OCI-LY7 (cell line): ENCODE measurements at places on chromosomes 6 and 20. TPM values are rescaled to one million over a fixed set of nuclear protein-coding genes. Genes with fewer than 3 reads are reported as not detected.

FAM209B gene
- total RNA-seq: not detected in 2 replicates

BACH2 gene
- 163 and 265 TPM in 2 replicates for total RNA-seq

ADGRG6 gene
- not detected in 2 replicates for total RNA-seq

FAM217A gene
- total RNA-seq: not detected in 2 replicates

DNA sequence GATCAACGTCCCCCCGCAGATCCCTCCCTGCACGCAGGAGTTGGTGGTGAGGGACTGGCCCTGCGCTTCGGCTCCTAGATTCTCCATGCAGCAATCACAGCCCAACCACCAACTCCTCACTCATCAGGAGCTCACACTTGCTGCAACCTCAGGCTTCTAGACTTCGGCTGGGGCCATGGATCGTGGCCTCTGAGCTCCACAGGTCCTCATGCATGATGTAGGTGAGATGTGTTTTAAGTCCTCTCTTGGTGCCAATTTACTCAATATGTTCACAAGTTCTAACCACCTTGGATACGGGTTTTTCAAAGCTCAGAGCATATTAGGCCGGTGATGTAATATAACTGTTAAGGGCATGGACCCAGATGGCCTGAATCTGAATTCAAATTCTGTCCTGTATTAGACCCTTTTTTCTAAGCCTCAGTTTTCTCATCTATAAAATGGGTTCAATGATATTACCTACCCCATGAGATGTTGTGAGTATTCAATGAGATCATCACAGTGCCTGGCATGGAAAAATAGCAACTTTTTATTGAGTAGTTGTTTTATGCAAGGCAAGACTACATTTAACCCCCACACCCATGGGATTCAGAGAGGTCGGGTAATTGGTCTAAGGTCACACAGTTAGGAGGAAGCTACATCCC is 31.0 kb downstream of the SUN5 start:
- DNase-seq: no peak

GRCh38 chr6:107999341-107999740 is 41.3 kb upstream of the SEC63 start:
- DNase-seq: no peak

- DNase-seq: no peak
Observed at GRCh38 chr20:52783769-52784168, 188.4 kb upstream of the TSHZ2 start.

DNA sequence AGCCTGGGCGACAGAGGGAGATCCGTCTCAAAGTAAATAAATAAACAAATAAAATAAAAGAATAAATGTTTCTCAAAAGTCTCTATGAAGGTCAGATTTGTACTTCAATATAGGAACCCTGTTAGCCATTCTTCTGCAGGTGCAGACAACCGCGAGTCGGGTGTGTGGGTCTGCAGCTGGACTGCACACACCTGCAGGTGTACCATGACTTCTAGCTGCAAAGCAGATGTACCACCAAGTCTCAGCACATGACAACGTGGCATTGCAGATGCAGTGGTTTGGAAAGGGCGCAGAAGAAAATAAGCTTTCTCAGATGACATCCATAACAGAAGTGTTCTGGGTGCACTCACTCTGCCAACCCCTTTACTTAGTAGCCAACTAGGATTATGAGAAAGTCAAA is 239.7 kb downstream of the ATXN1 start:
- DNase-seq: peak; percentile 7

GRCh38 chr6:169963581-169964297 is 212.3 kb downstream of the ERMARD start:
- DNase-seq: no peak

DNA sequence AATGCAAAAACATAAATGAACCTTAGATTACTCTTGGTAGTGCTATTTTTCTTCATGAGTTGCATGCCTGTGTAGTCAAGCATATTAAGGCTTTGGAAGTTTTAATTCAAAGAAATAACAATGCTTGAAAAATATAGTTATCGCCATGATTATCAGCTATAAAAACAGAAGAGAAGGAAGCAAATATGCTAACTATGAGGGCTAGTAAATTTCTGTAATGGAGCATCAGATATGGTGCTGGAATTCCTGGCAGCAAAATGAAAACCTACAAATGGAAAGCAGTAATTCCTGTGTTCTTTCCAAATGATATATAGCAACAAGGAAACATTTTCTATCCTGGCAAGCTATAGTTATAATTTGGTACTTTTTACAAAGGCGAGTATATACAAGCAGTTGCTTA is 29.7 kb downstream of the DOP1A start:
- no peak for DNase-seq

DNA sequence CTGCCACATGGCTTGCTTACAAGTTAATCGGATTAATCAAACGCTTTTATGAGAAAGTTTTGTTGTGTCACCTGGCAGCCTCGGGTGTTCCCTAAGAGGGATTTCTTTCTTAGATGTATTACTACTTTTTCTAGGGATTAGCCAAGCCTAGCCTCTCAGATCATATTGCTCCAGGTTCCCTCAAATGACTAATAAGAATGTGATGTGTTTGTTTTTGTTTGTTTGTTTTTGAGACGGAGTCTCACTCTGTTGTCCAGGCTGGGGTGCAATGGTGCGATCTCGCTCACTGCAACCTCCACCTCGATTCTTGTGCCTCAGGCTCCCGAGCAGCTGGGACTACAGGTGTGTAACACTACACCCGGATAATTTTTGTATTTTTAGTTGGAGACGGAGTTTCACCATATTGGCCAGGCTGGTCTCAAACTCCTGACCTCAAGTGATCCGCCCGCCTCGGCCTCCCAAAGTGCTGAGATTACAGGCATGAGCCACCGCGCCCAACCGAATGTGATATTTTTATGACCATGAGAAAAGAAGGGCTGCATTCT is 977 bp downstream of the HMGN4 start:
- no peak for DNase-seq

DNA sequence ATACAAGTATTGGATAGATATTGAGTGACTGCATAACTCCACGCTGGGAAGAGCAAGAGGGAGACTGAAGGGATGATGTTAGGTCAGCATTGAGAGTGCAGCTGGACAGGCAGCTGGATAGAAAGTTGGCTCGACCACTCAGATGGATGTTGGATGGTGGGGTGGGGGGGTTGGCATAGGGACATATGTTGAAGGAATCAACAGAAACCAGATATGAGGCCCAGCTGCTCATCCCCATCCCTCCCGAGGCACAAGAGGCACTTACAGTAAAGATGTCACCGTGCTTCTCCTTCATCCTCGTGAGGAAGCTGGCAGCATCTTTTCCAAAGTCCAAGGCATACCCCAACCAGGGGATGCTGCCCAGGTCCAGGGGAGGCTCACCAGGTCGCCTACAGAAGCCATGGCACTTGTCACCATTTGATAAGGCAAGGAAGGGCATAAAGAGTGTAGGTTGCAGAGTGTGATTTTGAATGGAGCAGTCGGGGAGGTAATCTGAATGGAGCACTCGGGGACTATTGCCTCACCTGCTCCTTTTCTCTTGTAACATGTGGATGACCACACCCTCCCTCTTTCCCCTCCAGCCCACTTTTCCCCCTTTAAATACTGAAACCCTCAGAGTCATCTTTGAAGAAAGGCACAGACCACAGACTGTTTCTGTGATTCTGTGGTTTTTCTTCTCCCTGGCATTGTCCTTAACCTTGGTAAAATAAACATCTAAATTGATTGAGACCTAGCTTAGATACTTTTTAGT is 18.0 kb downstream of the PTGIS start:
- no peak for DNase-seq

DNA sequence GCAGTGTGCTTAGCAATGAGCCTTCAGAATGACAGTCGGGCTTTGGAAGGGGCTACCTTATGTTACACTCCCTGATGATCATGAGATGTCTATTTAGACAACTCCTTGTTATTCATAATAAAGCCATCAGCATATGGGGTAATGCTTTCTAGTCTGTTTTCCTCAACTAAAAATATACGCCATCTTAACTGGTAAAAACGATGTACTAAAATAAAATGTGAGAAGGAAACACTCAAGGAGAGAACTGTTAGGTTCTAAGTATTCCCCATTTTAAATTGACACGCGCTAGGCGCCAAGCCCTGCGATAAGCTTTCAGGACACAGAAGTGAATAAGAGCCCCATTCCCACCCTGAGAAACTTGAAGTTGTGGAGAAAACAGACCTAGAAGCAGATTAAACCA is 43.6 kb downstream of the SOD2 start:
- DNase-seq: no peak

DNA sequence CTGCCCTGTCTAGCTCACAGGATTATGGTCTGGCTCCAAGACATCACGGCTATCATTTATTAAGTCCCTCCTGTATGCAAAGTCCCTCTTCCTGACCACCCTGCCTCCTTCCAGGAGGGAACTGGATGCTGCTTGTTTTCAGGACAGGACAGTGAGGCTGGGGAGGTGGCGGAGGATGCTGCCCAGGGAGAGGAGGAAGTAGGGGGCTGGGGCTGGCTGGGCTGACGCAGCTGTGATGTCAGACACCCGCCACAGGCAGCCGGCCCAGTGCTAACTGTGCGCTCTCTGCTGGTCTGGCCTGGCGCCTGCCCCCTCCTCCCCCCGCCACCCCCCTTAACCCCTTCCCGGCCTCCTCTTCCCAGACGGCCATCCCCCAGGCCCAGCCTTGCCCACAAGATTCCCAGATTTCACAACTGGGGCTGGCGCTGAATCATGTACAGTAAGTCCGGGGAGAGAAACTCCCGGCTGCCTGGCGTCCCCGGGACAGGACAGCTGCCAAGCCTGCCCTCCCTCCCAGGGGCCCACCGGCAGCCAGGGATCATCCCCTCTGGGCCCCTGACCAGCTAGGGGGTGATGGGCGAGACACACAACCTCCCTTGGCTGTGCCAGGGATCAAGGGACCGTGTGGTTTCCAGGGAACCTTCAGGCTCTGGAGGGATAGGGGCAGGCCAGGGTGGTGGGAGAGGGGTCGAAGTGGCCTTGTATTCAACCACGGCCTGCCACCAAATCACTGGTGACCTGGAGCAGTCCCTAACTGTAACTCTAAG is 118.1 kb downstream of the CEBPB start:
- peak; percentile 50 for DNase-seq

- no peak for DNase-seq
Observed at GRCh38 chr20:57658833-57659516, 38.7 kb upstream of the ZBP1 start.
